ENCODE measurements at places on chromosomes 7 and 10.
A peak's percentile ranks its signal among the peaks of the same experiment; 100 is the strongest.

DNA sequence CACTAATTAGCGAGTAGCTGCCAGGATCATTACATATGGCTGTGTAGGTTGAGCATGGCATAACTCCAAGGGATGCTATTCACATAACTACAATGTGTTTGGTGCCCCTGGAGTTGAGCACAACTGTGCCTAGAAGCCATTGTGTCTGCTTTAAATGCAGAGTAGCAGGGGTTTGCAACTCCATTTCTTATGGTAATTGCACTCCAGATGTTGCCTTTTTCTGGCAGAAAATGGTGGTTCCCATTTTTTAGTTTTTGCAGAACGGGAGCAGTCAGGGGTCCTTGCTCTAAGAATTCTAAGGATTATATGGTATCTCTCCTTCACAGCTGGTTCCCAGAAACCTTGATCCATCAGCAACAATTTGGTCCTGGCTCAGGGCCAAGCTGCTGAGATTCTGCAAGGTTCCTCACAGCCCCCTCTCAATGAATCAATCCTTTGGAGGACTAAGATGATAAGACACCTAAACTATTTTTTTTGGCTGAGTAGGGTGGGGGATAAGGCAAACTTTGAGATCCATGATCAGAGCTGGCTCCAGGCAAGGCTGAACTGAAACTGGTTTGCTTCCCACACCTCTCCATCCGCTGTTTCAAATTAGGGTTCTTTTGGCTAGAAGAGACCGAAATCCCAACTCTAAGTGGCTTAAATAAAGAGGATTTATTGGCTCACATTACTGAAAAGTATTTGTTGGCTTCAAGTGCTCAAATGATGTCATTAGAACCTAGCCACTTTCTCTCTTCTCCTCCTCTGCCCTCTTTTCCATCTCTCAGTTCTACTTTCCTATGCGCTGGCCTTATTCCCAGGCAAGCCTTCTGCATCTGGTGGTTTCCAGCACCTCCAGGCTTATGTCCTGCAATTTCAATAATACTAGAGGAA lies 97.5 kb upstream of the CCDC6 start:
- no peak for DNase-seq

- DNase-seq, result no peak
Measured at GRCh38 chr10:97659589-97659988, 19.1 kb downstream of the PI4K2A start.

DNA sequence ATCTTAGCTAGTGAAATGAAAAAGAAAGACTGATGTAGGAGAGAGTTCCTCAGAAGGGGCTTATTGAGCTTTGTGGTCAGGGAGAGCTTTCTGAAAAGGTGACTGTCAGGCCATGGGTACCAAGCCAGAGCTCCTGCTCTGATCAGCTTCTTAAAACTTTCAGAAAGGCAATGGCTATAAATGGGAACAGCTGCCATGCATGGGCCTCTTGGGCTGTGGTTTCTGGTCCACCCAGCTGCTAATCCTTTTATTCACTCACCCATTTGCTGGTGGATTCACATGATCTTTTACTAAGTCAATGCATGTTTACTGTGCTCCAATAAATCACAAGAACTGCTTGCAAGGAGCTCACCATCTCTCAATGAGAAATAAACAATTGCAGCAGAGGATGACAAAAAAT lies 60.1 kb upstream of the ZPBP start:
- DNase-seq, result no peak

- DNase-seq, result no peak
Measured at GRCh38 chr7:45123913-45124710, 12.6 kb upstream of the TBRG4 start.

DNA sequence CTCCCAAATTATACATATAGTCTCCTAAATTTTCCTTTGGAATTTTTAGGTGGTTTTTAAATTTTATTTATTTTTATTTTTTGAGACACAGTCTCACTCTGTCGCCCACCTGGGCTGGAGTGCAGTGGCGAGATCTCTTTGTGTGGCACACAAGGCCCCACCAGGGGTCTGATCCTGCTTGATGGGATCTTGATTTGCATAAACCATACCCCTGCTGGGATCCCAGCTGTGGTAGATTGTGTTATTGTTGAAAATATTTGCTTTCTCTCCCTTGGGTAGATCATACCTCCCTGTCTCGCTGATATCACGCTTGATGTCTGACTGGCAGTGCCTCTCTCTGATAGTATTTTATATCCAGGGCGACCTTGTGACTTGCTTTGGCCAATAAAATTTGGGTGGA lies 5.6 kb upstream of the MUC3A start:
- DNase-seq, result no peak

DNA sequence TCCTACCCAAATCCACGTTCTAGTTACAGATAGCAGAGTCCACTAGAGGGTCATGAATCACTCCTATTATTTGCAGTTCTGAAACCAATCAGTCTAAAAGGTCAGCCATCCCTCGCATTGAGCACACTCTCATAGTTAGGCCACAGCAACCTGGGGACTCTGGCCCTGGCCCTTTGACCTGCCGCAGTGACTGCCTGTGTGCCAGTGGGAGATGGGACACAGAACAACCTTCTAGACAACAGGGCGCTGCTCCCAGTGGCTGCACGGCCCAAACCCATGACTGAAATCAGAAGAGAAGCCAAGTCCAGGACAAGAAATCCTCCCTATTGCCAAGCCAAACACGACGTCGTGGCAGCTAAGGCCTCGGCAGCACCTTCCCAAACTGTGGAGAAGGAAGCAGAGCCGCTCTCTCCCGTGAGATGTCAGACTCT lies 158.5 kb downstream of the HERPUD2 start:
- DNase-seq, result no peak

DNA sequence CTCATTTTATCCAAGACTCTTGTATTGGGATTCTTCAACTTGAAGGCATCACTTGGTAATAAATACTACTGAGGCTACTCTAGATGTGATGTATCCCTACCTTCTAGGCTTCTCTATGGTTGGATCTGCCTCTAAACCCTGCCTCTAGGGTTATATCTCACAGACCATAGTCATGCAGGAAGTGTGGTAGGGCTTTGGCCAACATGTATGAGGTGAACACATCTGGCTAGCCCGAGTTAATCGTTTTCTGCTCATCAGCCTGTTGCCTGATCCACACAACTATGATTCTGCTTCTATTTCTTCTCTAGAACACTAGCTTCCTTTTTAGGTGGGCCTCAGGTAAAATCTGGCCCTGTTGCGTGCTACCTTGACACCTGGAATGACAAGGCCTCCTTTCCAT lies 78.7 kb upstream of the NME8 start:
- no peak for DNase-seq

DNA sequence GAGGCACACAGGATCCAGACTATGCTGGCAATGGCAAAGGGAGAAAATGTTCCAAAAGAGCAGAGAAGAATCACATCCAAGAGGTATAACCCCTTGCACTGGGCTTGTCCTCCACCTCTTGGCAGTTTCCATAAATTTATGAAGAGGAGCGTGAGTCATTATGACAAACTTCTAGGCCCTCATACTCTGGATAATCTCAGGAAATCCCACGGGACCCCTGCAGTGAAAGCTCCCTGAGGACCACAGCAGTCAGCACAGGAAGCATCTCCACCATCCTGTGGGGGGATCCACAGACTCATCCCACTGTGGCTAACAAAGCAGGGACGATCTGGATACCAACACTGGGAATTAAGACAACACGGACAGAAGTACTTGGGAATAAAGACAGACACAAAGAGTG lies 30.3 kb upstream of the GPAM start:
- DNase-seq, result no peak

- peak; percentile 30 for DNase-seq
Measured at GRCh38 chr7:127391591-127392181, 822 bp downstream of the ZNF800 start.

DNA sequence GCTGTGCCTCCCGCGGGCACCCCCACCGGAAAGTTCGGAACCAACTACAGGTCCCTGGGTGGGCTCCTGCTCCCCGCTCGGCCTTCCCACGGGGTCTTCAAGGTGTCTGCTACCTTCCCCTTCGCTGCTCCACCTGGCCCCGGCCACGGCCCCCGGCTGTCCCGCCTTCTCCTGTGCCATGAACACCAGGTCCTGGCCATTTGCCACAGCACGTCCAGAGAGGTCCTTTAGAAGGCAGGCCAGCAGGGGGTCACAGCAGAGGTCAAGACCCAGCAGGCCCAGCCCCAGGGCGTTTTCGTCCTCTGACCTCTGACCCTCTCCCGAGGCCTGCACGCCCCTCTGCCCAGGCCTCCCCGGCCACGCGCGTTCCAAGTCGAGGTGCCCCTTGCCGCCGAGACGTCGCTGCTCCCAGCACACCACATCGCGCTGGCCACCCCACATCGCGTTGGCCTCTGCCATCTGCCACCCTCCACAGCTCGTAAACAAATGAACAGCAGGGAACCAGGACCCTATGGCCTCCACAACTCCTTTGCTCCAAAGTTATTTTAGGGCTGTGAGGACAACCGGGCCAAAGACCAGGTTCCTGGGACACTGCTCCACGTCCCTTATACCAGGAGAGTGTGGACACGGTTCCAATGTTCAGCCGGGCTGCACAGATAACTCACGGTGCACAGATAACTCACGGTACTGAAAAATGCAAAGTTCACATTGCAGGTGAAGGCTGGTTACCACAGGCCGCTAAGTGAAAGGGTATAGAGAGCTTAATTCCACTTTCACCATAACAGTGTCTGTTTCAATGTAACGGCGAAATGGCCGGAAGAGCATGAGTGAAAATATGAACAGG lies 74.3 kb downstream of the CFAP46 start:
- no peak for DNase-seq

GRCh38 chr7:65946904-65947303 lies 35.1 kb downstream of the GUSB start:
- DNase-seq, result no peak

GRCh38 chr10:13302821-13303555 lies 3.1 kb upstream of the PHYH start:
- no peak for DNase-seq

DNA sequence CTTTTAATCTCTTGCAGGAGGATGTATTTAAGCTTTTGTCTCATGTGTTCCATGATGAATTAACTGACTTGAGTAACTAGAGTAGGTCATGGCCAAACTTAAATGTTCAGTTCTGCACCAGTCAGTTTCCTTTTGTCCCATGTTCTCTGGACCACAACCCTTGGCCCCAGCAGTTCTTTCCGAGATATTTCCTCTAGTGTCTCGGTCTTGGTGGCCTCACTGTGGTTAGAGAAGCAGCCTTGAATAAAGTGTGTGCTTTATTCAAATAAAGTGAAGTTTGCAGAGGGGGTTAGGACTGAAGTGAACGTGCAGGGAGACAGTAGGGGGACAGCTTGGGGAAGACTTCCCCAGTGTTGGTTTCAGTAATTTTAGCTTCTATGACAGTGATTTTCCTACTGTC lies 9.3 kb downstream of the ZNF212 start:
- DNase-seq, result no peak

GRCh38 chr7:41828911-41829310 lies 126.0 kb upstream of the INHBA start:
- DNase-seq, result no peak

- DNase-seq, result no peak
Measured at GRCh38 chr7:12469568-12469967, 65.9 kb upstream of the VWDE start.

DNA sequence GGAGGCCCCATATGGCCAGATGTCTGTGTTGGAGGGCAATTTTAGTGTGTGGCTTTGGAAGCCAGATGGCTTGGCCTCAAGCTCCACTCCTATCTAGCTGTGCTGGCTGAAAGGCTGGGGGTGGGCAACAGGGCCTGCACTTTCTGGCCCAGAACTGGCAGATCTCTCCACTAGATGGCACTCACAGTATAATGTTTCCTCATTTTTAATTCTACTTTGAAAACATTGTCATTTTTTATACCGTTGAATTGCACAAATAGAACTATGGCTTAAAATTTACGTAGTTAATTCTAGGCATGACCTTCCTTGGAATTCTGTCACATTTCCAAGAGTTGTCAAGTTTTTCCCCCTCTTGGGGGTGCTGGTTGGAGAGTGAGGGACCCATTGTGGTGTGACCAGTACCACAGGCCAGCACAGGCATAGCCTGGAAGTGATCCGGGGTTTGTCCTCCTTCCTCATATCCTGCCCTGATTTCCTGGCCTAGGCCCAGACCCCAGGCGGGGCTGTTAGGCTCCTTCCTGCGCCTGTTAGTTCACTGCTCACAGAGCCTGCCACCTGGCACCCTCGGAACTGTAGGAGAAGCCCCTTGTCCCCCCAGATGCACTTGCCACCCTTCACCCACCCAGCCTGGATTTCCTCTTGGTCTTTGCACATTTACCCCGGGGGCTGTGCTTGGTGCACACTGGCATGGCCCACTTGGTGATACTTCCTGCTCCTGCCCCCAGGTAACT lies 52.8 kb downstream of the ARHGAP22 start:
- no peak for DNase-seq

- DNase-seq, result no peak
Measured at GRCh38 chr7:4733936-4734528, 41.4 kb upstream of the AP5Z1 start.

GRCh38 chr7:45257284-45257683 lies 99.7 kb downstream of the RAMP3 start:
- DNase-seq, result no peak

- no peak for DNase-seq
Measured at GRCh38 chr10:71766717-71767419, 6.5 kb downstream of the VSIR start.

DNA sequence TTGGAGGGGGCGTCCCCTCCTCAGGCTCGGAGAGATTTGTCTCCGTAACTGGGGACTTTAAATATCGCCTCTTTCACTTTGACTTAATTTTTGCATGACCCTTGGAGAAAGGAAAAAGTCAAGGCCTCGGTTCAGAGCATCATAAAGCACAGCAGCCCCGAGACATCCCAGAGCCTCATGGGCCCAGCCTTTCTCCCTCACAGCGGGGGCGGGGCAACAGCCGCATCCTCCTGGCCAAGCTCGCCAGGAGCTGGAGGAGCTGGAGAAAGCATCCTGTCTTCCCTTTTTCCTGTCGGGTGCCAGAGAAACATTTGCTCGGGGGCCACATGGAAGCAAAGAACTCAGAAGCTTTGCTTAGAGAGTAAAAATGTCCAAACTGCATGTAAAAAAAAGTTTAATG lies 43.6 kb upstream of the DPYSL4 start:
- DNase-seq, result no peak

- no peak for DNase-seq
Measured at GRCh38 chr10:50419091-50419490, 167.8 kb upstream of the ASAH2 start.

DNA sequence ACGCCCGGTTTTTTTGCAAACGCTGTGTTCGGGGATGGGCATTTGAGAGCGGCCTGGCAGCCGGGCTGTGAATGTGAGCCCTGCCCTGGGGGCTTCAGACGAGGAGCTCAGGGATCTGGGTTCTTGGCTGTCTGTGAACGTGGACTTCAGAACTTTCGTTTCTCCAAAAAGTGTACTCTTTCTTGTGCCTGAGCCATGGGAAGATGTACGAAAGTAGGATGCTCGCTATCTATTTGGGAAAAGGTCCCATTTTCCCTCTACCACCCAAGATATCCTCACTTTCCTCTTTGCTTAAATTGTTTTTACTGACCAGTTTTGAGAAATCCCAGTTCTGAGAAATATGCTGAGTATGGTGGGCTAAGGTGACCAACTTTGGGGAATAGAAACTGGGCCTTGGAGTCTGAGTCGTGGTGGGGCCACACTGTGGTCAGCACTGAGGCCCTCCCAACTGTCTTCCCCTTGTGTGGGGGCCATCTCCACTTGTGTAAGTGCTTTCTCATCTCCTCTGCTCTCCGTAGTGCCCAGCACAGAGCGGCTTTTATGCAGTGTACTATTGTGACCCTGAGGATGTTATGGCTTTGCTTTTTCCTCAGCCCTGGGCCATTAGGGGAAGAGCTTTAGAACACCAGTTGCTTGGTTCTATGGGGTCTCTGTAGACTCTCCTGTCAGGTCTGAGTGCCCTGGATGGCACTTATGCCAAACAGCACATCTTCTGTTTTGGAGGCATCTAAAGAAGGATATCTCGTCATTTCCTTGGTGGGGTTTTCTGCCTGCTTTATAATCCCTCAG lies 918 bp downstream of the DBNL start:
- no peak for DNase-seq

All from activated T-cell treated with anti-CD3 and anti-CD28 coated beads for 4 hours (primary cell).